H1 (cell line): ENCODE measurements at places on chromosomes 16 and 17. TPM values are rescaled to one million over a fixed set of nuclear protein-coding genes. Genes with fewer than 3 reads are reported as not detected.

DNA sequence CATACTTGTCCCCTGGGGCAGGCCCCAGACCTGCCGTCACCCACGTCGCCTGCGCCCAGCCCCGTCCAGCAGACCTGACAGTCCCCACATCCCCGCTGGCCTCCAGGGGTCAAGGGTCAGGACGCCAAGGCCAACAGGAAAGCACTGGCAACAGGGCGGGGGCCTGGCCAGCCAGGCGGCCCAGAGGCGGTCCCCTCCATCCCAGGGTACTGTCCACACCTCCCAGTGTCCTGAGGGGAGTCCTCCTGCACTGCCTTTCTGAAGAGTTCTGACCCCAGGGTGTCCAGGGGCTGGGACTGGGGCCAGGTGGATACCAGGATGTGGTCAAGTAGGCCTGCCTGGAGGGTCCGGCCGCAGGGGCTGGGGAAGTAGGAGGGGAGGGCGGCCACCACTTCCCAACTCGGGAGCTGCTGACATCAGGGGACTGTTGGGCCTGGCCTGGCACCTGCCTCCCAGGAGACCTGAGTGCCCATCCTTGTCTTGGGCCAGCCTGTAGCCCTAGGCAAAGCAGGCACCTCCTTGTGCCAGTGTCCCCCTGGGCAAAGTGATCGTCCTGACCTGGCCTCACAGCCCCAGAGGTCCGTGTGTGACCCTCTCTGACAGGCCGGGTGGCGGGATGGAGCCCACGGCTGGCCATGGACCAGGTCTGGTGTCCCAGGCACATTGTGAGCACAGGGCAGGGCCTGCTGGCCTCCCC lies 6.7 kb upstream of the AXIN1 start:
- no peak for DNase-seq

Gene ERBB2
- 394 and 403 TPM in 2 replicates for total RNA-seq

Gene KCNH4
- 0.47 and 0.59 TPM in 2 replicates for total RNA-seq

Gene HSD17B1
- 0.88 and 1.1 TPM in 2 replicates for total RNA-seq

DNA sequence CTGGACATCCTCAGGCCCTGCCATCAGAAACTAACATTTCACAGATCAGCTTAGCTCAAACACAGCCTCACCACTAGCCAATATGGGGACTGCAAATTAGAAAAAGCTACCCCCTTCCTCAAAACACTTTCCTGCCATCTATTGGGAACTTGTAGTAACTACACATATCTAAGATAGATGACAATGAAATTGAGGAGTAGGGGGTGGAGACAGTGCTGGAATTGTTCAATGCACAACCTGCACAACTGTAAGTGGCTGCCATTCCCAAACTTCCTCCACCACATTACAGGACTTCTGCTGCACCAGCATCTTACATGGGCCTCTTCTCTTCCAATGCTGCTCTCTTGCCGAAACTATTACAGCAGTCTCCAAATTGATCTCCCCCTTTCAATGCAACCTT lies 21.9 kb downstream of the AIPL1 start:
- no peak for DNase-seq

Gene MIS12
- total RNA-seq = 25.6 and 27.2 TPM in 2 replicates

Gene C17orf78
- total RNA-seq = not detected in 2 replicates

DNA sequence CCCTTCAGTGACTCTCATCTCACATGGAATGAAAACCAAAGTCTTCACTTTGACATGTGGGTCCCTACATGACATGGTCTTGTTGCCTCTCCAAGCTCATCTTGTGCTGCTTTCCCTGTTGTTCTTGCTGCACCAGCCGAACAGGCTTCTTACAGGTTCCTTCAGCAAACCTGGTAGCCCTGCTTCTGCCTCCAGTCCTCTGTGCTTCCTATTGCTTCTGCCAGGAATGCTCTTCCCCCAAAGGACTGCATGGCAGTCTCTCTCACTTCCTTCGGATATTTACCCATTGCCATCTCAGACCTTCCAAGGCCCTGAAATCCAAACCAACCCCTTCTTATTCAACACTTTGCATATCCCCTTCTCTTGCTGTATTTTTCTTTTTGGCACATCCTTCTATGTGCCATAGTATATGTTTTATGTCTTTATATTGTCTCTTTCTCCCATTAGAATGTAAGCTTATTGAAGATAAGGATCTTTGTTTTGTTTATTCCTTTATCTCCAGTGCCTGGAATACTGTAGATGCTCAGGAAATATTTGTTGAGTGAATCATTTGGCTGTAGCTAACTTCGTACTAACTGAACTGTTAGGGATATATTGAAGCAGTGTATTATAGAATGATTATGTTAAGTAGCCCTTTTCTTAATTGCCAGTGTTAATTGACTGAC lies 57.9 kb upstream of the SLC12A3 start:
- DNase-seq = no peak

DNA sequence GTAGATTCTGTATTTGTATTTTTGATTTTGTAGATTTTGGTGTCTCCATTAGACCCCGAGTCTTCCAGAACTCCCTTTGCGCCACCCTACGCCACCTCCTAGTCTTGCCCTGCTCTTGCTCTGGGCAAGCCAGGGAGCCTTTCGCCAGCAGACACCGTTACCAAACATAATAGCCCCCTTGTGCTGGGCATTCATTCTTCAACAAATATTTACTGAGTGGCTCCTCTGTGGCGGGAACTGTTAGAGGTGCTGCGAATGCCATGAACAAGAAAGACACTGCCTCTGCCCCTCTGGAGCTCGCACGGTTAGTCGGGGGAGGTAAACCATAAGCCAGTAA lies 841 bp upstream of the GPT2 start:
- DNase-seq = no peak

DNA sequence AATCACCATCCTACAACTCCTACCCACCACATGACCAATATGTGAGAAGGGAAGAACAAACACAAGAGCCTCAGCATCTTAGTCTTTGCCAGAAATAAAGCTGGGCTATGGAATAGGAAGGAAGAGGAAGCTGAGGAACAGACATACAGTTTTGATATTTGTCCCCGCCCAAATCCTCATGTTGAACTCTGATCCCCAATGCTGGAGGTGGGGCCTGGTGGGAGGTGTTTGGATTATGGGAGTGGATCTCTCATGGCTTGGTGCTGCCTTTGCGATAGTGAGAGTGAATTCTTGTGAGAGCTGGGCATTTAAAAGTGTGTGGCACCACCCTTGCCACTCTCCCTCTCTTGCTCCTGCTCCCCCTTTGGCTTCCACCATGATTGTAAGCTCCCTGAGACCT lies 52.4 kb upstream of the NLK start:
- no peak for DNase-seq

Gene ARL5C
- total RNA-seq = not detected in 2 replicates

Gene TMC8
- total RNA-seq = 2.0 and 2.8 TPM in 2 replicates

- DNase-seq = no peak
Observed at GRCh38 chr17:7798839-7799238, 35.2 kb upstream of the KDM6B start.
